Heart left ventricle (tissue), 16 donors: ENCODE measurements at places on chromosomes 4 and X. TPM values are rescaled to one million over a fixed set of nuclear protein-coding genes. Genes with fewer than 3 reads are reported as not detected.

Gene TACC3
- total RNA-seq, result 3.7 TPM

Gene ODAM
- total RNA-seq, result not detected

Gene CT45A10
- not detected for total RNA-seq

Gene MND1
- 0.30 TPM for total RNA-seq

Gene GNRHR
- total RNA-seq, result not detected

- DNase-seq, result no peak
These were observed 770.8 kb upstream of the PRKX start for GRCh38 chrX:4484266-4484665.

GRCh38 chr4:1616557-1616930 lies 67.6 kb downstream of the FAM53A start:
- no peak for DNase-seq

DNA sequence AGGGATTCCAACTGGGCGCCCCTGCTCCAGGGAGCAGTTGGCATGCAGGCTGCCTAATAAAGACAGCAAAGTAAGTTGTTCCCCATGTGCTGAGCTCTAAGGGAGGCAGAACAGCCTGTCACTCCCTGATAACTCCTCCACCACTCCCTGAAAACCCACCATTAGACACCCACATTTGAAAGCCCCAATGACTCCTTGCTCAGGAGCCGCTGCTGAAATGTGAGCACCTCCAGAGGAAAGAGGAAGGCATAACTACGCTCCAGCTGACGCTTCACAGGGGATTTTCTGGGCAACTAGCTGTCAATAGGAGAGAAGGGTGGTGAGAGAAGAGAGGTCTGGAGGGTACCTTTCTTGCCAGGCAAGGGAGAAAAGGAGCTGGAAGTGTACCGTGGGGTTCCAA lies 62.5 kb downstream of the NPY1R start:
- no peak for DNase-seq

- DNase-seq, result no peak
These were observed 85.5 kb downstream of the CAMK2D start for GRCh38 chr4:113675731-113676697.

DNA sequence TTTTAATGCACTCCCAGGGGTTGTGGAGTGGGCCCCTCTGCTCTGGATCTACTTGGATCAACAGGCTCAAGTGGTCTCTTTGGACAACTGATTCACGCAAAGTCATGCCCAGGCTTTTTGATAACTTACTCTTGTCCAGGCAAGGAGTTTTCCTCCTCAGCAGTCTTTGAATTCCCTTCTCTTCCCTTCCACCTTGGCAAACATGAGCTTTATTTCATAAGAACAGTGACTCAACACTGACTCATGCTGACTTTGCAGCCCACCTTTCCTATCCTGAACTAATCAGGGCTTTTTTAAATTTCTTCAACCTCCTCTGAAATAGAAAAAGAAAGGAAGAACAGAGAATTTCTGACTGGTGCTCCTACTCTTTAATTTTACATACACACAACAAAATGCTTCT lies 132.1 kb upstream of the LDB2 start:
- DNase-seq, result no peak

- DNase-seq, result no peak
These were observed 127.7 kb downstream of the RBMX2 start for GRCh38 chrX:130529531-130529930.

GRCh38 chr4:87093443-87094123 lies 126.8 kb downstream of the KLHL8 start:
- no peak for DNase-seq
